GDM1 (cell line): ENCODE measurements at places on chromosomes 1 and 21.

DNA sequence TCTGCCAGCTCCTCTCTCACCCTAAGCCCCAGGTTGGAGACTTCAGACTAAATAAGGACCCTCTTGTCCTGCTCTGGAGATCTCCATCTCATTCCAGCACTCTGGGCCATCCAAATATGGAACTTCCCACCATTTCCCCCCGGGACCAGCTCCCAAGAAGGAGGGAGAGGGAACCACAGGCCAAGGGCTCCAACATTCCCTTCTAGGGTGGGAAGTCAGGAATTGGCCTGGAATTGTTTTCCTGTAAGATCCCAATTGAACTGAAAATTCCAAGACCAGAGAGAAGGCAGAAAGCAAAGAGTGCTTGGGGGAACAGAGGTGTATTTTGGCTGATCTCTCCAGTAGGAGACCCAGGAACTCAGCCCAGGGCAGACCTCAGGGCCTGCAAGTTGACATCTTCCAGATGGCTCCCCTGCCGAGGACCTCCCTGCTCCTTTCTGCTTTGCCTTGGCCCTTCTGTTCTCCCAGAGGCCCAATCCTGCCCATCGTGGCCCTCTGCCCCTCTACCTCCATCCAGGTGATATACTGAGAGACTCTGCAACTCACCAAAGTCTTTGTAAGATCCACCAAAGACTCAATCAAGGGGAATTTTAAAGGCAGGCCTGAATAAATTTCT, 14.9 kb downstream of the CSRP1 start:
- DNase-seq, result no peak

DNA sequence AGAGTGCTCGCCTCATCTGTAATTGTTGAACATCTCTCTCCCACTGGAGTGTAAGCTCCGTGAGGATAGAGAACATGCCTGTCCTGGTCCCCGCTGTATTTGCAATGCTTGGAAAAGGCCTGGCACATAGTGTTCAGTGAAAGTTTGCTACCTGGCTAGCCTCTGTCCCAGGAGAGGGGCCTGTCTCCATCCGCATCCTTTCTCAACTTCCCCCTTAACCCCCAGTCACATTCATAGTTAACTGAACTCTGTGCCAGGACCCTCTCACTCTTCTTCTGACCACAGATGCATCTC, 15.2 kb downstream of the SPOCD1 start:
- no peak for DNase-seq

- DNase-seq, result no peak
These were observed 75.0 kb downstream of the PBX1 start for GRCh38 chr1:164633997-164634396.

DNA sequence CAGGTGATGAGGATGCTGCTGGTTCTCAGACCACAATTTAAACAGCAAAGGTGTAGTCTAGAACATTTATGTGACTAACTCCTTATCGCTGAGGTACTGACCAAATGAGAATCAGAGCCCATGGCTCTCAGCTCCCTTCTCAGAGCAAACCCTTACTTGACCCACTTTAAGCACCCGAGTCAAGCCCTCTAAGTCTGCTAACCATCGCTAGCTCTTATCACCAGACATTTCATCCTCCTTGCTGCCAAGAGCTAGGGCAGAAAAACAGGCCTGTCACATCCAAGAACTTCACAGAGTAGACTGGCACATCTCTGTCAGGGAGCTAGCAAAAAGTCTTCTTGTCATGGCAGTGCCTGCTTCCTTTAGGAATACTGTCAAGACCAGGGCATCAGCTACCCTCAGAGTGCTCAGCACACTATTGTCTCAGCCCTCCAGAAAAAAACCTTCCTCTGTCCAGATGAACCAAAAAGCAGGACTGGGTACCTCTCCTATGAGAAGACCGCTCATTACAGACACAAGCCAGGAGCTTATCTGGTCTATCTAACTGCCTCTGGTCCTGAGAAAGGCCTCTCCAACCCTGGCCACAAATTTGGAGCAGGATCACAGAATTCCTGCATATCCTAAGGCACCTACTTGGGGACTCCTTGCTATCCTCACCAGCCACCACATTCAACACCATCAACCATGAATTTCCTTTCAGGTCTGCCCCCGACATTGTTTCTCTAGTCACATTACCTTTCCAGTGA, 26.2 kb downstream of the ERI3 start:
- DNase-seq, result no peak

DNA sequence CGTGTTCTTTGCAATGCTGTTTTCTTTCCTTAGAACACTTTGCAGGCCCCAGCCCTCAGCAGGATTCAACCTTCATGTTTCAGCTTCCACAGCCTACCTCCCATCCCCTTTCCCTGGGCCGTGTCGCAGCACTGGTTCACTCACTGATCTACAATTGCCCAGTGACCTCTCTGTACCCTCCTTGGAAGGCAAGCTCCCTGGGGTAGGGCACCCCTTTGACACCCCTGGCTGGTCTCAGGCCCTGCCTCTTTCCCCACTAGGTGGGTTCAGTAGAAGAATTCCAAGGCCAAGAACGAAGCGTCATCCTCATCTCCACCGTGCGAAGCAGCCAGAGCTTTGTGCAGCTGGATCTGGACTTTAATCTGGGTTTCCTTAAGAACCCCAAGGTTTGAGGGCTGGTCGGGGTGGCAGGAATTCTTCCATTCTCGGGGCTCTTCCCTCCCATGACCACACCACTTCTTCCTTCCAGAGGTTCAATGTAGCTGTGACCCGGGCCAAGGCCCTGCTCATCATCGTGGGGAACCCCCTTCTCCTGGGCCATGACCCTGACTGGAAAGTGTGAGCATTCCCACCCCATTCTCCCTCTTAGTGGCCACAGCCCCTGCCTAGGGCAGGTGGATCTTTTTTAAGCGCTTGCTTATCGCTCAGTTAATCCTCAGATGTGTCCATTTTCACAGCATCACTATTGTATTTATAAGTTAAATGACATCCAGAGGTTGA, 7.3 kb downstream of the RHOC start:
- DNase-seq, result no peak
